ENCODE measurements at places on chromosomes 4 and X. TPM values are rescaled to one million over a fixed set of nuclear protein-coding genes. Genes with fewer than 3 reads are reported as not detected.

NUP62CL gene
- 4.0 TPM for total RNA-seq

BMP3 gene
- 0.07 TPM for total RNA-seq

ADH1B gene
- not detected for total RNA-seq

DNA sequence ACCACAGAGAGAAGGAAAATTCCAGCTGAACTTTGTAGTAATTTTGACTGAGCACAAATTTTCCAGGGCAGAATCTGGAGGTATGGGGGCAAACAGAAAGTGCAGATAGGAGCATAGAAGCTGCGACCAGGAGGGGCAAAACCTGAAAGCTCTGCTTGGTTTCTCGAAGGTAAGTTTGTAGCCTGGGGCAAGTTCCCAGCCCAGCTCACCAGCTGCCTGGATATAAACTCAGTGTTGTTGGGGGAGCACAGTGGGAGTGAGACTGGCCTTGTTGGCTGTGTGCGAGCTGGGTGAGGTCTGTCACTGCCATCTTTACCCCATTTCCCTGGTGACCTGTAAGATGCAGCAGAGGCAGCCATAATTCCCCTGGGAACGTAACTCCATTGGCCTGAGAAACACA, 213.5 kb upstream of the POF1B start:
- DNase-seq: no peak

DNA sequence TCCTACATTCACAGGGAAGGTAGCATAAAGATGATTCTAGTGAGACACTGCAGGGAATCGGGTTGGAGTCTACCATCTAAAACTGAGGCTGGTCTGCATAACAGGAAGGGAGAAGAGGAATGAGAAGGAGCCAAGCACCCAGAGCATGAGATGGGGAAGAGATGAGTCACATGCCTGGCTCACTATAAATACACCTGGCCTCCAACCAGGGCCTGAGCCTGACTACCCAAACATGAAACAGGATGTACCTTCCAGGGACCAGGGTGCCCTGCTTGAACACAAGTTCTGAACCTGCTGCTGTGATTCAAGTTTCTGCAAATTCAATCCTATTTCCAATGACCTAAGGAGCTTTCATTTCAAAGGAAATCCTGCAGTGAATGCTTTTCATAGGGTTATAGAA, 24.9 kb downstream of the CD99L2 start:
- no peak for DNase-seq

DNA sequence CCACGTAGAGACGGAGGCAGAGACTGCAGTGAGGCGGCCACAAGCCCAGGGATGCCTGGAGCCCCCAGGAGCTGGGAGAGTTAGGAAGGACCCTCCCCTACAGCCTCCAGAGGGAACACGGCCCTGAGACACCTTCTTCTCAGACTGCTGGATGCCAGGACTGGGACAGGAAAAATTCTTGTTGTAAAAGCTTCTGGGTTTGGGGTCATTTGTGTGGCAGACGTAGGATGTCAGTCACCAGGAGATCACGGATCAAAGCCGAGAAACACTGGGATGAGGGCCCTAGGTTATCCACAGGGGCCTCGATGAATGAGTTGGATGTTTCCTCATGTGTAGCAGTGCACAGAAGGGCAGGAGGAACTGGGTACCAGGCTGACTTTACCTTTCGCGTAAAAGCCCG, 163.7 kb downstream of the SHOX start:
- peak; percentile 6 for DNase-seq

- no peak for DNase-seq
Measured at GRCh38 chr4:1061056-1061700, 49.8 kb downstream of the FGFRL1 start.

DNA sequence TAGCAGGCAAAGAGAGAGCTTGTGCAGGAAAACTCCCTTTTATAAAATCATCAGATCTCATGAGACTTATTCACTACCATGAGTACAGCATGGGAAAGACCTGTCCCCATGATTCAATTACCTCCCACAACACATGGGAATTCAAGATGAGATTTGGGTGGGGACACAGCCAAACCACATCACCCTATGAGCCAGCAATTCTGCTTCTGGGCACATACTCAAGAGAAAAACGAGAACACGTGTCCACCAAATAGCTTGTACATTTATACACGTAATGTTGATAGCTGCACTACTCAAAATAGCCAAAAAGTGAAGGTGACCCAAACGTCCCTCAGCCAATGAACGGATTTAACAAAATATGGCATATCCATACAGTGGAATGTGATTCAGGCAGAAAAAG, 94.5 kb upstream of the DHRSX start:
- no peak for DNase-seq

GRCh38 chr4:87521757-87522374, 7.3 kb downstream of the SPARCL1 start:
- no peak for DNase-seq

CSN1S1 gene
- not detected for total RNA-seq

DNA sequence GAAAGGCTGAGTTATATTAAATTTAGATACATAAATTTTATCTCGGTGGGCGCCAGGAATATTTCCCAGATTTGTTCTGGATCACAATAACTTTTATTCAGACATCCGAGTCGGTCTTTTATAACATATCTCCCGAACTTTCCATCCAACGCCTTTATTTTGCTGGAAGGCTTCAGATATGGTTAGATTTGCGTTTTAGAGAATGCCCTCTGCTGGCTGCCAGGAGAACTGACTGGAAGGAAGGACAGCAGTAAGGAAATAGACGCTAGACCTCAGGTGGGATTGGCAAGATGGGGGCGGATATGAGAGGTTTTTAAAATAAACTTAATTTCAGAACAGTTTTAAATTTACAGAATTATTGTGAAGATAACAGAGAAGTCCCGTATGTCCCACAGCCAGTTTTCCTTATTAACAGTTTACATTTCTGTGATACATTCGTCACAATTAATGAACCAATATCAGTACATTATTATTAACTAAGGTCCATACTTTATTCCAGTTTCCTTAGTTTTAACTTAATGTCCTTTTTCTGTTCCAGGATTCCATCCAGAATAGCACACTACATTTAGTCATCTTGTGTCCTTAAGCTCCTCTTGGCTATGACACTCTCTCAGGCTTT, 4.6 kb upstream of the KANTR start:
- DNase-seq: no peak

AKAP14 gene
- not detected for total RNA-seq

DNA sequence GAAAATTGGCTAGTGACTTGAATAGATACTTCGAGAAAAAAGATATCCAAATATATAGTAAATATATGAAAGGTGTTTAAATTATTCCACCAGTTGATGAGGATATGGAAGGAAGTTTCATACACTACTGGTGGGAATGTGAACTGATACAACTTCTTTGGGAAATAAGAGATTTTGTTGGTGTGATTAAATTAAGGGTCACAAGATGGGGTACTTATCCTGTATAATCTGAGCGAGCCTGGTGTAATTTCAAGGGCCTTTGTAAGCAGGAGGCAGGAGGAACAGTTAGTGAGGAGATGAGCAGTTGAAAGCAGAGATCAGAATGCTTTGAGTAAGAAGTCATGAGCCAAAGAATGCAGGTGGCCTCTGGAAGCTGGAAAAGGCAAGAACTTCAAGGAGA, 192.2 kb downstream of the KCTD8 start:
- no peak for DNase-seq

Measured in mesothelial cell of epicardium (in vitro differentiated cells).